Amniotic epithelial cell (primary cell): ENCODE measurements at places on chromosomes 16 and 17.

- no peak for DNase-seq
Observed at GRCh38 chr17:2433696-2434095, 32.8 kb upstream of the MNT start.

GRCh38 chr16:4660454-4661007 is 32.8 kb upstream of the NUDT16L1 start:
- DNase-seq: peak; percentile 57

- DNase-seq: peak; percentile 98
Observed at GRCh38 chr17:13544292-13544691, 57.4 kb downstream of the HS3ST3A1 start.

GRCh38 chr16:16162591-16162990 is 60.7 kb downstream of the ABCC6 start:
- no peak for DNase-seq

- no peak for DNase-seq
Observed at GRCh38 chr17:30232824-30233427, 2.6 kb downstream of the SLC6A4 start.
